Activated CD8-positive, alpha-beta memory T cell treated with anti-CD3 and anti-CD28 coated beads, Interleukin-2, amount 10 ng/mL, durations not matched to agents 7 days and 5 days (primary cell): ENCODE measurements at places on chromosomes 6 and 20.

GRCh38 chr6:15086348-15087158 lies 159.3 kb upstream of the JARID2 start:
- no peak for DNase-seq

- no peak for DNase-seq
Observed at GRCh38 chr6:3706547-3706946, 45.0 kb downstream of the PXDC1 start.

GRCh38 chr6:109910571-109910970 lies 67.5 kb upstream of the GPR6 start:
- DNase-seq = no peak

DNA sequence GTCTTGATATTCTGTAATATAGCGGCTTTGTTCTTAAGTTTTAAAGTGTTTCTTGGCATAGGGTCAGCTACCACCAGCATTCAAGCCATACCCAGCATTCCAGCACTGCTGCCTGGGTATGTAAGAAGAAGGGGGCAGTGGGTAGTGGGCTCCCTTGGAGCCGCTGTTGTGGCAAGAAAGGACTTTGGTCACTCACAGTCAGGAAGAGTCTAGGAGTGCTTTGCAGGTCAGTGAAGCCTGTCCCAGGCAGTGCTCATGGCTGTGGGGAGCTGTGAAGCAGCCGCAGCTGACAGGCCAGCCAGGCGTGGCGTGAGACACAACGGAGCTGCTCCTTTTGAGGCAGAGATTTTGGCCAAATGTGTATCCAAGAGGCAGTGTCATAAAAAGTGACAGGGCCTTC lies 512.0 kb downstream of the CDKAL1 start:
- no peak for DNase-seq

GRCh38 chr6:113662093-113662665 lies 195.0 kb upstream of the MARCKS start:
- no peak for DNase-seq

- DNase-seq = no peak
Observed at GRCh38 chr20:60950974-60951373, 301.1 kb upstream of the CDH4 start.

DNA sequence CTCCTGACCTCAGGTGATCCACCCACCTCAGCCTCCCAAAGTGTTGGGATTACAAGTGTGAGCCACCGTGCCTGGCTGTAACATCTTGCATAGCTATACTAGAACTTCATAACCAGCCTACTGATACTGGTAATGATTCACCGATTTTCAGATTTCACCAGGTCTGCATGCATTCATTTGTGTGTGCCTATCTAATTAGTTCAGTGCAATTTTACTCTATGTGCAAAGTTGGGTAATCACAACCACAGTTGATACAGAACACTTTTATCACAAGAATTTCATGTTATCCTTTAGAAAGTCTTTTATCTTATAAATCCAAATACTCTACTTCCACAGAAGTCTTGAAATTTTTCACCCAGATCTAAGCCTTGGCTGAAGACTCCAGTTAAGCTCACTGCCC lies 22.2 kb downstream of the FASTKD5 start:
- no peak for DNase-seq

GRCh38 chr20:19288061-19288460 lies 75.6 kb downstream of the SLC24A3 start:
- DNase-seq = no peak

GRCh38 chr6:117481278-117481925 lies 1.1 kb upstream of the DCBLD1 start:
- DNase-seq = no peak

- no peak for DNase-seq
Observed at GRCh38 chr6:136282906-136283305, 6.7 kb downstream of the BCLAF1 start.

GRCh38 chr20:40080041-40080652 lies 608.9 kb downstream of the MAFB start:
- no peak for DNase-seq

DNA sequence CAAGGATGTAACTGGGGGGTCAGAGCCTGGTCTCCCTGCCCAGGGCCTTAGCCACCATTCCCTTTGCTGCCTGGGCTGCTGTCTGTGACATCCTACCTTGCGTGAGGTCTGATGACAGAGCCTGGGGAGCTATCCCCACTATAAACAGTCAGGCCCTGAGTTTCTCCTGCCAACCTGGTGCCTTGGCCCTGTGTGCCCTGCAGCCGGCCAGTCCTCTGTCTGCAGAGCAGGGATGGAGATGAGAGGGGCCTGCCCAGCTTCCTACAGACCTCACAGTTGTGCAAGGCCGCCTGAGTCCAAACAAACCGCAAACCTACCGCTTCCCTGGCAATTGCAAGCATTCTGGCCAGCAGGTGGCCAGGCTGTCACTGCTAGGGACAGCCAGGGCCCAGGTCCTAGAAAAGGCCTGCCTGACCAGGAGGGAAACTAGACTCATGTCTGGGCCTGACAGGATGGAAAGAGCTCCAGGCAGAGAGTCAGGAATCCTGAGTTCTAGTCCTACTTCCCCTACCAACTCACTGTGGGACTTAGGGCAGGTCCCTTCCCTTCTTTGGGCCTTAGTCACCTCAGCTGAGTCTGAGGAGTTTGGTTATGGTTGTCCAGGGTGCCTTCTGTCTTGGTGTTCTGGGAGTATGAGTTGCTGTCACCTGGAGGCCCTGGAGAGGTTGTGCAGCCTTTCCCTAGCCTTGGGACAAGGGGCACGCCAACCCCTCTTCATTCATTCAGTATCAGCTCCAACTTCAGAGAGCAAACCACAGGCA lies 86.2 kb downstream of the VEGFA start:
- no peak for DNase-seq

- DNase-seq = no peak
Observed at GRCh38 chr6:150615967-150616366, 16.3 kb downstream of the PLEKHG1 start.

GRCh38 chr6:19327241-19327640 lies 509.9 kb upstream of the ID4 start:
- DNase-seq = no peak
